Psoas muscle (tissue), 8 donors: ENCODE measurements at places on chromosomes 5 and 9. TPM values are rescaled to one million over a fixed set of nuclear protein-coding genes. Genes with fewer than 3 reads are reported as not detected.

GRCh38 chr9:130138171-130138653 is 34.0 kb upstream of the NCS1 start:
- no peak overlapping the region for H3K27ac ChIP-seq
- peaks cover 9% of the 10 kb centered on the region for H3K4me1 ChIP-seq
- no peaks in the 10 kb centered on the region for H3K36me3 ChIP-seq
- no peaks in the 10 kb centered on the region for H3K27me3 ChIP-seq
- DNase-seq, result peak; percentile 57

DNA sequence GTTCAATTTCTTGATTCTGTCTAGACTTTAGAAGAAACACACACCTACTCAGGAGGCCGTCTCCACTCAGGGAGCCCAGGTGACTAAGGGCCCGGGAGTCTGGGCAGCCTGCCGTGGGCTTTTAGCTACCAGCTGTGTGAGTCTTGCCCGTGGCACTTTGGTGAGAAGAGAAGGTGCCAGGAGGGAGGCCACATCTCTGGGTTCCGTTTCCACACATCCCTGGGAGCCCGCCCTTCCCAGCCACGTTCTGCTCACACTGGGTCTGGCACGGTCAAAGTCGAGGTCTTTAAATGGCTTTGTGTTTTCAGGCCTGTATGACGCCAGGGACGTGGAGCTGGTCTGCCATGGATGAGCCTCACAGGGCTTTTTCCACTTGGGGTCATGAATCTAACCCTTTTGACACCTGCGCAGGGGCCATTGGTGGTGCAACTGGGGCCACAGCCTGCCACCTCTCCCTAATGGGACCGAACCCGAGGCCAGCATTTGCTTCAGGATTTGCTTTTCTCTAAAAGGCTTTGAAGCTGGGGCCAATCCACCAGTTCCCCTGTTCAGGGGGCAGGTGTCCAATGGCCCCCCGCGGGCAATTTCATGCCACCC is 17.2 kb upstream of the FCN2 start:
- H3K27ac ChIP-seq, result no peak overlapping the region
- no peaks in the 10 kb centered on the region for H3K4me1 ChIP-seq
- H3K4me3 ChIP-seq, result no peak overlapping the region
- no peak for DNase-seq
- H3K27me3 ChIP-seq, result no peaks in the 10 kb centered on the region

GRCh38 chr5:73436535-73437100 is 12.0 kb downstream of the FOXD1 start:
- no peaks in the 10 kb centered on the region for H3K36me3 ChIP-seq
- no peak for DNase-seq
- no peak overlapping the region for H3K27ac ChIP-seq
- peaks cover 41% of the 10 kb centered on the region for H3K27me3 ChIP-seq
- peaks cover 5% of the 10 kb centered on the region for H3K4me1 ChIP-seq
- peak overlapping the region; percentile 47 for H3K4me3 ChIP-seq

- H3K36me3 ChIP-seq, result no peaks in the 10 kb centered on the region
- peak; percentile 66 for DNase-seq
- no peak overlapping the region for H3K27ac ChIP-seq
- H3K4me1 ChIP-seq, result no peaks in the 10 kb centered on the region
- H3K27me3 ChIP-seq, result peaks cover 27% of the 10 kb centered on the region
Measured at GRCh38 chr9:134662143-134662876, 20.7 kb downstream of the COL5A1 start.

DNA sequence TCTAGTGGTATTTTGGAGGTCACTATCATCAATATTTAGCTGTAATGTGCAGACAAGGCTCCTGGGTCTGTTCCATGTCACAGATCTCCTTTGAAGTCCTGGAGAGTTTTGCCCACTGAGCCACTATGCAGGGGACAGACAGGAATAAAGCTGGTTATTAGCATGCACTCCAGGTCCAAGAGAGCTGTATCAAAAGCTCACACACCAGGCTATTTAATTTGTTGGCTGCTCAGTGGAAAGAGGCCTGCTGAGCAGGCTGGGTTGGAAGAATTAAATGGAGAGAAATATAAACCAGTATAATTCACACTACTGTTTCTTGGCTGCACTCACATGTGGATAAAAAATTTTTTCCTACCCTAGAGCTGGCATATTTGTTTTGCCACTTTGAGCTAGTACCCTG is 113.8 kb upstream of the TAF11L2 start:
- no peaks in the 10 kb centered on the region for H3K4me1 ChIP-seq
- no peak overlapping the region for H3K27ac ChIP-seq
- H3K4me3 ChIP-seq, result no peak overlapping the region

DNA sequence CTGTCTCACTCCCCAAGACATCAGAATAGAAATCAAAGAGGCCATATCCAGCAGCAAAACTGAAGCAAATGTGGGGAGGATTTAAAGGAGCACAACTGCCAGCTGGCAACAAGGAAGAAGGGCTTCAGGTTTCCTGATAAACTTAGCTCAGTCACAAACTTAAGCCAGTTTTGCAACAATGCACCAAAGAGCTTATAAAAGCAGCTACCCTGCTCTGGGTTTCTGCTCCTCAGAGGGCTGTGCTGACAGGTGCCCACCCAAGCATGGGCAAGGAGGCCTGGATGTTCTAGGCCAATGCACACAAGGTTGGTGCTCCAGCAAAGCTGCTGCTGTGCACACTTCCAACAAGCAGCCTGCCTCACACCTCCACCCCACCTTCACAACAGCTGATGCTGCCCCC is 132.9 kb downstream of the SIL1 start:
- no peaks in the 10 kb centered on the region for H3K27me3 ChIP-seq
- no peaks in the 10 kb centered on the region for H3K36me3 ChIP-seq
- H3K27ac ChIP-seq, result no peak overlapping the region
- peaks cover 47% of the 10 kb centered on the region for H3K4me1 ChIP-seq
- no peak overlapping the region for H3K4me3 ChIP-seq

Gene UBE2QL1
- 63.4 TPM for polyA plus RNA-seq

Gene PCDHA9
- polyA plus RNA-seq, result not detected

Gene AGXT2
- not detected for polyA plus RNA-seq
